ENCODE measurements at places on chromosomes 5 and 9. TPM values are rescaled to one million over a fixed set of nuclear protein-coding genes. Genes with fewer than 3 reads are reported as not detected.

The CTXN3 gene
- total RNA-seq: not detected

DNA sequence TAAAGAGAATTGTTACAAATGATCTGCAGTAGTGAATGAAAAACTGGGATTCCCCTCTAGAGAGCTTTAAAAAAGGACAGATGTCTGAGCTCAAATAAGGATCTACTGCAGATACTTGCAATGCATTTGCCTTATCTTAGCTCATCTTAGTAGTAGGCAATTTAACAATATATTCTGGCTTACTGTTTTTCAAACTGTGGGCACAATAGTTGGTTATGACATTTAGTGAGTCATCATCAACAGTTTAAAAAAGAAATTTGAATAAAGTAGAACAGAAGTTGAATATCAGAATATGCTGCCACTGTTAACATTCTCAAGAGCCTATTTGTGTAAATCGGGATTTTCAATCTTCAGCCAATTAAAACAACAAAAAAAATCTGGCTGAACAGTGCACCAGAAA, 6.7 kb upstream of the CAST start:
- DNase-seq: no peak

- DNase-seq: no peak
These were observed 88.7 kb downstream of the SCAMP1 start for GRCh38 chr5:78449103-78449502.

GRCh38 chr5:77418601-77419581, 73.2 kb downstream of the WDR41 start:
- no peak for DNase-seq

DNA sequence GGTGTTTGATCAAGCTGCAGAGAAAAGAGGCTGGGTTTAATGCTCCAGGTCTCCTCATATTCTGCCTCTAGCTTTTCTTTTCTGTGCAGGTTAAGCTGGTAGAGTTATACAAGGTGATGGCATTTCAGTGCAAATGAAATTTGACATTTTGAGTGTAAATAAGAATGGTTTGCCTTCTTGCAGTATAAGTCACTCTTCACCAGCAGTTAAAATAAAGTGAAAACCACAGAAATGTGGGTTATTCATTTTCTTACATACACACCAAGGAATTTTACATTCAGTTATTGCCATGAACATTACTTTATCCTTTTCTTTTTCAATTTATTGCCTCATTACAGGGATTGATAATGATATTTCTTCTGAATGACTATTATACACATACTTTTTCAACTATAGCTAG, 337.5 kb upstream of the PCSK5 start:
- no peak for DNase-seq

- peak; percentile 85 for DNase-seq
These were observed 5.5 kb downstream of the MYORG start for GRCh38 chr9:34370970-34371880.

The AQP3 gene
- total RNA-seq: 196 TPM

GRCh38 chr5:15966651-15967050, 212.9 kb downstream of the MARCHF11 start:
- no peak for DNase-seq

DNA sequence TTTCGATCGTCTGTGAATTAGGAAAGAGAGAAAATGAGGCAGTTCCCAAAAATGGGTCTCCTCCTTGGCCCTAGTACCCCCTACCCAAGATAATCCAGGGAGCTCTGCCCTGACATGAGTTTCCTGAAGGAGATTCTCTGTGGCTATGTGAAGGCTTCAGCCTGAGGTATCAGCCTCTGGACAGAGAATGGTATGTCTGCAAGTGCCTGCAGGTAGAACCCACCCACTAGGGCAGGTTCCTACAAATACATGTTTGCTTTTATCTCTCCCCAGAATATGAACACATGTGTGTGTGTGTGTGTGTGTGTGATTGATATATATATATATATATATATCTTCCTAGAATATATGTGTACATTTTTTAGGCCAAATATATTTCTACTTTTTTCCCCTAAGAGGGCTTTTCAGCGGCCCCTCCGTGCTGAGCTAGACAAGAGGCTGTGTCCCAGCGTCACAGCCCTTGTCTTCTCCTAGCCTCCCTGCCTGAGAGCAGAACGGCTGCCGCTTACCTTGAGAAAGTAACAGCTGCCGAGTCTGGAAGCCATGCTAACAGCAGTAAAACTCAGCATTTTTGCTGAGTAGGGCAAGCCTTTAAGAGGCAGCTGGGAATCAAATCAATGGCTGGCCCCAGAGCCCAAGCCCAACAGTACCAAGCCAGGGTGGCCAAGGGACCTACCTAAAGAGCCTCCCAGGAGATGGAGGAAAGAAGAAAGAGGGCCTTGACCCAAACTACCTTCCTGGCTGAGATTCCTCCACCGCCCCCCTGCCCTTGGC, 2.1 kb downstream of the BRINP1 start:
- DNase-seq: no peak

- DNase-seq: no peak
These were observed 132.9 kb upstream of the GRHPR start for GRCh38 chr9:37289631-37290030.

DNA sequence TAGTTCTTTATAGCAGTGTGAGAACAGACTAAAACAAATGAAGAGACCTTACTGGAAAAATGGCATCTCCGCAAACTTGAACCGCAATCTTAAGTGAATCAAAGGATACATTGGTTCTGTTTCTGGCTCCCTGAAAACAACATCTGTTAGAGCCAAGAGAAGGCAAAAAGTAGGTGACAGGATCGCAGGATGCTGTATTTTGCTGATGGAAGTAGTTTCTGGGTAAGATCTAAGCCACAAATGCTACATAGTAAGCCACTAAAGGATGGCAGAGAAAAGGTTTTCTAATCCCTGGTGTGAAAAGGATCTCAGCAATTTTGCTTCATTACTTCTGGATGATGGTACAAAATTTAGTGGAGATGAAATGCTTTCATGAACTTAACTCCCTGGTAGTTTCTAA, 63.3 kb upstream of the HTR4 start:
- no peak for DNase-seq

The CREBRF gene
- total RNA-seq: 37.6 TPM

- no peak for DNase-seq
These were observed 232.1 kb downstream of the CSNK1G3 start for GRCh38 chr5:123743990-123744583.

The CCL21 gene
- 92.0 TPM for total RNA-seq

The SPATA31A3 gene
- total RNA-seq: not detected

DNA sequence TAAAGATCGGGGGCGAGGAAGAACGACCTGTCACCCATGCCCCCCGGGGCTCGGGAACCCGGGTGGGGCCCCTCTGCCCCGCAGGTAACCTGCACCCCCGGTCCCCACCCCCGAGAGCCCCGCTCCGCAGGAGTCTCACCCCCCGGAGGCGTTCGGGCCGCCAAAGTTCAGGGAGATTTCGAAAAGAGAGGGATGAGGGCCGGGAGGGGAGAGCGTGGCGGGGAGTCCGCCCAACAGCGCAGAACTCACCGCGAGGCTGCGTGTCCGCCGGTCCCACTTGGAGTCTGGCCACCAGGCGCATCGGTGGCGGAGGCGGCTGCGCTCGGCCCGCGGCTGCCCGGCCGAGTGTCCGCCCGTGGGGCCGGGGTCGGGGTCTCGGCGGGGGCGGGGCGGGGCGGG, at the start of gene PHF19:
PHF19 (minus strand) TSS at position 347 of the 399 bp plus-strand sequence. CDS start 2,447 bp downstream, outside the sequence.
- DNase-seq: peak; percentile 89

The PLGRKT gene
- total RNA-seq: 19.3 TPM

The NOL8 gene
- 27.4 TPM for total RNA-seq

- no peak for DNase-seq
These were observed 188.8 kb upstream of the PAPPA start for GRCh38 chr9:115964710-115965347.

- DNase-seq: no peak
These were observed 33.1 kb downstream of the ATP6V0E1 start for GRCh38 chr5:173016598-173017046.

DNA sequence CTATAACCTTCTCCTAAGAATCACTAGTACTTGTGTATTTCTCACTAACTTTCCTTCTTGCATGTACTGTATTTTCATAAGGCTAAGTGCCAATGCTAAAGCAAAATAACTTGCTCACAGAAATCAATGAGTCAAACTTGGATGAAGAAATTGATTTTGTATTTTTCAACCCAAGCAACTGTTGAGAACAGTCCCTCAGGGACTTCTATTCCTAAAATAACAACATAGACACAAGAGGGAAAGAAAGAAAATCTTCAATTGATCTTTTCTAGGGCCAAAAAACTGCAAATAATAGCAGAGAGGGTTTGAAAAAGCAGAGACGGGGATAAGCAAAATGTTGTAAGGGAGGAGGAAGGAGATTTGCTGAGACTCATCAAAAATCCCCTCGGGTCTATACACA, 69.8 kb downstream of the HABP4 start:
- no peak for DNase-seq

DNA sequence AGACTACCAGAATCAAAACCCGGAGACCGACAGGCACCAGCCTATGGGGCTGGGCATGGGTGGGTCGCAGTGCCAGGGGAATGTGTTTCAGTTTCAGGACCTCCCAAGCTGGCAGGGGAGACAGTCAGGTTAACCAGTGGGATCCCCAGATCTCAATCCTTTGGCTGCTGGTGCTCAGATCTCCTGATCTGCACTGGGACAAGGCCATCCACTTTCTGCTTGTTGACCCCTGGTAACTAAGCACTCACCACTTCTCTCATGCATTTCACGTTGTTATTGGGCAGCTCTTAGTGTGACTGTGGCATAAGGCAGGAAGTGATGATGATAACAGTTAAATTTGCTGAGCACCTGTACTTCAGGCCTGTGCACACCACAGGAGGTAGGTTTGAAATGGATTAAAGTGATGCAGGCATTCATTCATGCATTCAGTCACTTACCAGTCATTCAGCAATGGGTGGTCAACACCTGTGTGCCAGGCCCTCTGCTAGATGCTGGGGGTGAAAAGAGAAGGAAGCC, 42.1 kb upstream of the STXBP1 start:
- peak; percentile 73 for DNase-seq

The IL31RA gene
- not detected for total RNA-seq

The SMIM32 gene
- total RNA-seq: not detected

- DNase-seq: peak; percentile 91
These were observed 19.4 kb downstream of the GBGT1 start for GRCh38 chr9:133144142-133144903.

GRCh38 chr5:163503106-163504078, 2.0 kb upstream of the MAT2B start:
- DNase-seq: peak; percentile 79

DNA sequence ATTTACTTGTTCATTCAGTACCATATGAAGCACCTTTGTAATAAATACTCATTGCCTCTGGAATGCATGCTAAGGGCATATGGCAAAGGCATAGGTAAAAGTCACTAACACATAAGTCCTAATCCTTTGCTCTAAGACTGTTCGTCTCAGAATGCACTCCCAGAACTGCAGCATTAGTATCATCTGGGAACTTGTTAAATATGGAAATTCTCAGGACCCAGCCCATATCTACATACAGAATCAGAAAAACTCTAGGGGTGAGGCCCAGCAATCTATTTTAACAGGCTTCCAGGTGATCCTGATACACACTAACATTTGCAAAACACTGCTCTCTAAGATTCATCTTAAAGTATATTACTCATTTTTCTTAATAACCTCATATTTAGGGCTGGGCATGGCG, 113.8 kb upstream of the CDH6 start:
- no peak for DNase-seq

The TBC1D13 gene
- 16.4 TPM for total RNA-seq

DNA sequence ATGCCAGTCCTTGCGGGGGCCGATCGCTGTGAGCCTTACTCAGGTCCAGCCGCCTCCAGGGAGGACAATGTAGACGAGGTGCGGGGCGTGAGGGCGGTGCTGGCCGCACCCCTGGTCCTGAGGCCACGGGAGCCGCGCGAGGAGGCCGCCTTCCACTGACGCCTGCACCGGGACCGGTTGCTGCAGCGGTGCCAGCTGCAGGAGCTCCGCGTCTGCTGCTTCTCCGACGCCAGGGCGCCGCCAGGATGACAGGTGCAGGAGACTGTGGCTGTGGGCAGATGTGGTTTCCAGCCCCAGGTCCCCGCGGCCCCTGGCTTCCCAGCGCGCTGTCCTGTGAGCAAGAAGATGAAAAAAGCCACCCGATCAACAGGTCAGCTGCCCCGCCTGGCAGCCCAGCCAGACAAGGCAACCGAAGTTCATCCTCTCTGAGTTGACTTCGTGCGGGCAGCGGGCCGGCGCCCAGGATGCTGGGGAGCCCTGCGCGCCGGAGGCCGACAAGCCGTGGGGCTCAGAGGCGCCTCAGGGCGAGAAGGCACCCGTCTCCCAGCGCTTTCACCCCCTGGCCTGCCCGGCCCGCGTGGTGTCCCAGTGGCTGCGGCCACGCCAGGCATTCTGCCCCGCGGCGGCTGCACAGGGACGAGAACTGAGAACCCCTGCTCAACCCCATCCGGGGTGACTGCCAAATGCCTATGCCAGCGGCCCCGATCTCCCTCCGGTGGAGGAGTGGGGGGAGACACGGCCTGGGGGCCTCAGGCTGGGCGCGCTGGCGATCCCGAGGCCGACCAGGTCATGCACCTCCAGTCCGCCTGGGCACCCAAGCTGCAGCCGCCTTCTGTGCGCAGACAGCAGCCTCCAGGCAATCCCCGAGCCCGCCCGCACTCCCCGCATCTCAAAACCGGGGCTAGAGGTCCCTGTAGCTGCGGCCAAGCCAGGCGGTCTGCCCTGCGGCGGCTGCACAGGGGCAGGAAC, 43.4 kb upstream of the BICD2 start:
- DNase-seq: no peak

GRCh38 chr5:94776167-94776566, 157.7 kb downstream of the SLF1 start:
- DNase-seq: no peak

The OR4F3 gene
- total RNA-seq: not detected

DNA sequence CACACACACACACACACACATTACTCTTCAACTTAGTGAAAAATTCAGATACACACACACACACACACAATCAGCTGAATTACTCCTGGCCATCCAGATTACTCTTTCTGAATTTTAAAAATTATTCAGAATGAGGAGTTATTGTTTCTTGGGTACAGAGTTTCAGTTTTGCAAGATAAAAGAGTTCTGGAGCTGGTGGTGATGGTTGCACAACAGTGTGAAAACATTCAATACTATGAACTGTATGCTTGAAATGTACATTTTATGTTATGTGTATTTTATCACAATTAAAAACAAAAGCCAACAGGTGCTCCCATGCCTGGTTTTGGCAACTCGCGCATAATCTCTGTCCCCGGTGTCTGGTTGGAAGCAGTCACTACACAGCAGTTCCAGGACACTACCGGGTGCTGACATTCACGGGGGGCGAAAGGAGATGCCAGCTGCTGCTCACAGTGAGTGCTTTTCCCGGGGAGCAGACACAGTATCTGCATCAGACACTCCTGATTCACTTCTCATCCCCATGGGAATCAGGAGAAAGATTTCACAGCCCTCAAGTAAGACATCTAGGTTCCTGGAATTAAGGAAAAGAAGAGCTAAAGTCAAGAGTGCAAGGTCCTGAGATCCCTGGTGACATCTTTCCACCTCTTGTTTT, 55.7 kb downstream of the LHFPL2 start:
- no peak for DNase-seq

GRCh38 chr9:120894321-120895148, 17.5 kb upstream of the PHF19 start:
- DNase-seq: peak; percentile 92
